Progenitor cell of endocrine pancreas (in vitro differentiated cells): ENCODE measurements at places on chromosomes 2 and 18.

- DNase-seq, result no peak
Observed at GRCh38 chr2:239811806-239812560, 213.2 kb downstream of the NDUFA10 start.

GRCh38 chr2:233766416-233766815 lies 6.3 kb downstream of the UGT1A1 start:
- no peak for DNase-seq

GRCh38 chr2:164896226-164896625 lies 54.6 kb upstream of the COBLL1 start:
- no peak for DNase-seq

DNA sequence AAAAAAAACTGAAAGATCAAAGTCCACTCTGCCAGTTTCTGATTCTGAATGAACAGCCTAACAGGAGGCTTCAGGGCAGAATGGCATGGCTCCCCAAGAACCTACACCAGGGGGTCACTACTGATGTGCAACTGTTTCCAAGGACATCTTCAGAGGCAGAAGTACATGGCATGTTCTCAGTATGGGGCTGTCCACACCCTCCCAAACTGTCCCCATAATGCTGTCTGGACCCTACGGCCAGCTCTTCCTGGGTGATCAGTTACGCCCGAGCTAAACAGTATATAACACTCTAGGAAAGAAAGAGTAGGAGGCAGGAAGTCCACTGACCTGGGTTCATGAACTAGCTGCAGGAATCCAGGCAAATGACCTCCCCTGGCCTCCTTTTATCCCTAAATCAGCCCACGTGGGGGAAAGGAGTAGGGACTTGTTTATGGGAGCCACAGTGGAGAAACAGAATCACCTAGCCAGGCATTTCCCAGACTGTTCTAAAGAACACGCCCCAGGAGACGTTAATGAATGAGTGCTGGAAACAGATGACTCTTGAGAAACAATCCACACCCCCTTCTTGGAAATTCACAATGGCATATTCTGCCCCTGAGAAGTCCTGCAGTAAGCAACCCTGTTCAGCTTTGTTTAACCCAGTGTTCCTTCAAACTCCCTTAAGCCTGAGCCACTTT lies 2.5 kb downstream of the TMBIM1 start:
- no peak for DNase-seq

GRCh38 chr2:18701981-18702380 lies 112.6 kb upstream of the NT5C1B start:
- DNase-seq, result no peak

DNA sequence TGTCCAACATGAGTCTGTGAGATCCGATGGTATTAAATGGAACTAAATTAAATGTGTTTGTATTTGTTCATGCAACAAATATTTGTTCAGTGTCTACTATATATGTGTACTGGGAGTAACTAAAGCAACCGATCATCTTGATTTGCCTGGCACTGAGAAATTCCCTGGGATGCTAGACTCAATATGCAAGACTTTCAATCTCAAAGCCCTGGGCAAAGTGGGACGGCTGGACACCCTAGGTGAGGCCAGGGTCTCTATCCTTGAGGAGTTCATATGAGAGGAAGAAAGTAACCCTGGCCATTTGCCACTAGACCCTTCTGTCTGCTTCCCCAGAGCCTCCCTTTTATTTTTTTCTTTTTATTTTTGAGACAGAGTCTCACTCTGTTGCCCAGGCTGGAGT lies 44.0 kb upstream of the HPCAL1 start:
- DNase-seq, result no peak

- DNase-seq, result no peak
Observed at GRCh38 chr2:144328938-144329337, 191.0 kb downstream of the ZEB2 start.

DNA sequence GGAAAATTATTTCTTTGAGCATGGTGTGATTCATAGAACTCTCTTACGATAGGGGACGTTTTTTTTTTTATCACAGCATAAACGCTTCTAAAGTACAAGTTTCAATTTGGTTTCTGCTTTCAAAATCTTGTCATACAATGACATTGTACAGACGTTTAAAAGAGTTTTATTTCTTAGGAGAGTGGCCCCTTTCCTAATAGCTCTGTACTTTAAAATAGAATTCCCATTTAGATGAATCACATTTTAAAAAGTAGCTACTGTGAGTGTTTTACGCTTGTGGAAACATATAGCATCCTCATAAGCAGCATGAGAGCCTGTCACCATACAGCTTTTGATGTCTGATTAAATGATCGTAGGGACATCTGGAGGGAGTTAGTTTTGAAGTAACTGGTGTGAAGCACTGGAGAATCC lies 510.9 kb downstream of the PARD3B start:
- DNase-seq, result no peak

- DNase-seq, result no peak
Observed at GRCh38 chr2:201183365-201183727, 405 bp downstream of the CASP10 start.

GRCh38 chr2:11320698-11321492 lies 23.5 kb downstream of the ROCK2 start:
- DNase-seq, result no peak

GRCh38 chr2:80117401-80117800 lies 187.2 kb downstream of the LRRTM1 start:
- no peak for DNase-seq

DNA sequence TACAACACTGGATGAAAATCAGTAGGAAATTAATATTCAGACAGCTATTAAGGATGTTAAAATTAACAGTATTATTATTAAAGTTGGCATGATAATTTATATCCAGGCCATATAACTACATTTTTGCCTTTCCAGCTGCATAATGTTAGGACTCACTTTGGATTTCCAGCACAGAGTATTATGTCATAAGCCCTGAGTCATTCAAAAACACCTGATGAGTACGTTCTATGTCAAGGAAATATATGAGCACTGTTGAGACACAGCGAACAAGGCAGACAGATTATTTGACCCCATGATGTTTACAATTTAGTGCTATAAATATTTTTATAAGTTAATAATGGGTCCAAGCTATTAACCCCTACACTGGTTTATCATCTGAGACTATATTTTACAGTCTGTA lies 59.8 kb upstream of the RIT2 start:
- DNase-seq, result no peak

DNA sequence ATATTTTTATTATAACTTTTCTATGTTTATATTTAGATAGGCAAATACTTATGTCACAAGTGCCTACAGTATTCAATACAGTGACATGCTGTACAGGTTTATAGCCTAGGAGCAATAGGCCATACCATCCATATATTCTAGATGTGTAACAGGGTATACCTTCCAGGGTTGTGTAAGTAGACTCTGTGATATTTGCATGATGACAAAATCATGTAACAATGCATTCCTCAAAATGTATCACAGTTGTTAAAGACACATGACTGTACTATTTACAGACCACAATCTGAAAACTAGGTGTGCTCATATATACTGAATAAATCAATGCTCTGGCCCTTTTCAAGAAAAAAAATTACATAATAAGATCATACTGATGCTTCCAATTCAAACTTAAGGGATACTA lies 433.2 kb upstream of the RGPD4 start:
- DNase-seq, result no peak

GRCh38 chr18:70151614-70152013 lies 53.9 kb downstream of the RTTN start:
- no peak for DNase-seq

GRCh38 chr18:33751613-33752221 lies 173.7 kb downstream of the ASXL3 start:
- DNase-seq, result no peak

DNA sequence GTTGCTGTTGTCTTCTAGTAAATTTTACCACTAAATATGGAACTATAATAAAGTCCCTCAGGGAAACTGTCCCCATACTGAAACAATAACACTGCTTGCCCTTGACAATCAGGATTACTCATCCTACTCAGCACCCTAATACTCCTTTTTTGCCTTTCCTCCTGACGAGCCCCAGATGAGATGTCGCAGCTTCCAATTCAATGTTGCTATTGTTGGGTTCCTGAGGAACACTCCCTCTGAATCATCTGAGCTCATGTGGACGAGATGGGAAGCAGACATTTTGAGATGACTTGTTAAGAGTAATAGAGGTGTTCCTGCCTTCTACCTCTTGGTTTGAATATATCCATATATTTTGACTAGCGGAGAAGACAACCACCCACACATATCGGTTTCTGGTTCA lies 187.8 kb upstream of the FAM98A start:
- no peak for DNase-seq

- DNase-seq, result no peak
Observed at GRCh38 chr2:1925928-1926327, 181.6 kb upstream of the PXDN start.

GRCh38 chr2:176582990-176583481 lies 313.8 kb downstream of the MTX2 start:
- no peak for DNase-seq

DNA sequence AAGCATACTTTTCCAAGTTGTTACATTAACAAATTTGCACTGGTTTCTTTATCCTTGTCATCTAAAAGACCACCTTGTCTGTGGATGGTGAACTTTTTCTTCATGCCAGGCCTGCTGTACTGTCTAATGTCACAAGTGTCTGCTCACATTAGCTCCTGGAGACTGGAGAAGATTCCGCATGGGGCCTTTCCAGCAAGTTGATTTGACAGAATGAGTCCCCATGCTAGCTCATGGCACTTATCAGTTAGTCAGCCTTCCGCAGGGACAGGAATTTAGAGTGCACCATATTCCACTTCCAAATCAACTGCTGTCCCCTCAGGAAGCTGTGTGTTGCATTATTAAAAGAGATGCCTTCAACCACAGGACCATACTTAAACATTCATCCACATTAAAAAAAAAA lies 41.4 kb upstream of the LRPPRC start:
- DNase-seq, result no peak

- no peak for DNase-seq
Observed at GRCh38 chr2:17251171-17251570, 267.1 kb downstream of the RAD51AP2 start.

- DNase-seq, result no peak
Observed at GRCh38 chr2:43852196-43852730, 13.5 kb downstream of the ABCG8 start.
